ENCODE measurements at places on chromosomes 3 and 15.

DNA sequence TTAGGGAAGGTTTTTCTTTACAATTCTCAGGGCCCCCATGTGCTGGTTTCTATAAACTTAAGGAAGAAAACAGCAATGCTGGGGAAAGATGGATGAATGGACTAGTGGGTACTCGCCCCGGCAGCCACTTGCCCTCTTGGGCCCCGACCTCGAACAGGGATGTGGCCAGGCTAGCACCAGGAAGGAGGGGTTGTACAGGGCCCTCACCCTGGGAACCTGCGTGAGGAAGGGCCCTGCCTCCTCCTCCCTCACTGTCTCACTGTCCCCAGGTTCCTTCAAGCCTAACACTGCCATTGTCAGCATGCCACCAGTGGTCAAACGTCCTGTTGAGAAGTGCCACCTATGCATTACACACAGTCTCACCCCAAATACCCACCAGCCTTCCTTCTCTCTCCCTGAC lies 9.1 kb downstream of the ADAMTS17 start:
- no peak for DNase-seq

GRCh38 chr3:183924956-183925355 lies 40.3 kb upstream of the PARL start:
- DNase-seq: no peak

DNA sequence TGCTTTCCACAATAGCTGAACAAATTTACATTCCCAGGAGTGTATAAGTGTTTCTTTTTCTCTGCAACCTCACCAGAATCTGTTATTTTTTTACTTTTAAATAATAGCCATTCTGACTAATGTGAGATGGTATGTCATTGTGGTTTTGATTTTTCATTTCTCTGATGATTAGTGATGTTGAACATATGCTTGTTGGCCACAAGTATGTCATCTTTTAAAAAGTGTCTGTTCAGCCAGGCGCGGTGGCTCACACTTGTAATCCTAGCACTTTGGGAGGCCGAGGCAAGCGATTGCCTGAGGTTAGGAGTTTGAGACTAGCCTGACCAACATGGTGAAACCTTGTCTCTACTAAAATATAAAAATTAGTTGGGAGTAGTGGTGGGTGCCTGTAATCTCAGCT lies 619.3 kb downstream of the SI start:
- DNase-seq: no peak

GRCh38 chr3:16888785-16889607 lies 4.2 kb downstream of the PLCL2 start:
- no peak for DNase-seq

DNA sequence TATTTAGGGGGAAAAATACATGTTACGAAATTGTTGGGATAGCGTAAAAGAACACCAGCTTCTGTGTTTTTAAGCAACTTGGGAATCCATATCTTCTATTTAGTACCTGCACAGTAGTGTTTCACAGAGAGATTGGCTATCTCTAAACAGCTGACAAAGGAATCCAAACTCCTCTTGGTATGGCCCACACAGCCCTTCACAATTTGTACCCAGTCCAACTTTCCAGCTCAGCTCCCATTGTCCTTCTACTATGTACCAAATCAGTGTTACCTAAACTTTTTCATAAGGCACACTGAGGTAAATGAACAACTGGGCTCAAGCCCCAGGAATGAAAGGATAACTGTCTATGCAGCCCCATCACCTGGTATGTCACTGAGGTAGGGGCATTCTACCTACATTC lies 61.9 kb downstream of the TNIK start:
- no peak for DNase-seq

- DNase-seq: no peak
These were observed 22.2 kb upstream of the ZNF710 start for GRCh38 chr15:89978914-89979313.

GRCh38 chr15:44598892-44599291 lies 61.9 kb downstream of the EIF3J start:
- no peak for DNase-seq

- DNase-seq: no peak
These were observed 593.4 kb upstream of the NR2F2 start for GRCh38 chr15:95737060-95737459.

DNA sequence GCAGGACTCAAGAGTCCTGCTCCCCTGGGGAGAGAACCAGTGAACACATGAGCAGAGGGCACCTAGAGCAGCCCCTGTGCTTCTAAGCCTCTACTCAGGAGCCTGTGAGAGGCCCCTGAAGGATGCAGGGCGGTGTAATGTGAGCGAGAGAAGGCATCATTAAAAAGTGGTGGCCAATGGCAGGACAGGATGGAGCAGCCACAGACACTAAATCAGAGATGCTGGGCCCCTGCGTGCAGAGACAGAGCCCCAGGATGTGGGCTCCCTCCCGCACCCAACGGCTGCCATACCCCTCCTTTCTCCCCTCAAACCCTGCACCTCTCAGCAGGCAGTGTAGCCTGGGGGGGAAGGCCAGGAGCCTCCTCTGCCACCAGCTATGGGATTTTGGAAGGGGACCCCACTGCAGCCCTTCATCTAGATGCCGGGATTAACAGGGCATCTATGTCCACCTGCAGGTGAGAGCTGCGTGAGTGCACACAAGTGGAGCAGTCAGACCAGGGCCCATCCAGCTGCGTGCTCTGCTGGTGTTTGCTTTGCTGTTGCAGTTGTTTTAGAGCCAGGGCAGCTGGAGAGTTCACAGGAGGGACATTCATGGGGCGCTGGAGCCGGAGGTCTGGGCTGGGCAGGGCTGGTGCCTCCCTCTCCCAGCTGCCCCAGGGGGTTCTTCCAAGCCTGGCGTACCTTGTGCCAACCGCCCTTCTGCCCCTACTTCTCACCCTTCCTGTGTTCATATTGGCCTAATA lies 5.1 kb upstream of the IQSEC1 start:
- no peak for DNase-seq

- DNase-seq: no peak
These were observed 19.5 kb upstream of the SPESP1 start for GRCh38 chr15:68910816-68911215.

GRCh38 chr15:59384507-59384906 lies 11.8 kb upstream of the MYO1E start:
- no peak for DNase-seq

- DNase-seq: no peak
These were observed 81.3 kb downstream of the STAC start for GRCh38 chr3:36461597-36461996.

GRCh38 chr3:36846406-36846805 lies 82.1 kb upstream of the DCLK3 start:
- no peak for DNase-seq

DNA sequence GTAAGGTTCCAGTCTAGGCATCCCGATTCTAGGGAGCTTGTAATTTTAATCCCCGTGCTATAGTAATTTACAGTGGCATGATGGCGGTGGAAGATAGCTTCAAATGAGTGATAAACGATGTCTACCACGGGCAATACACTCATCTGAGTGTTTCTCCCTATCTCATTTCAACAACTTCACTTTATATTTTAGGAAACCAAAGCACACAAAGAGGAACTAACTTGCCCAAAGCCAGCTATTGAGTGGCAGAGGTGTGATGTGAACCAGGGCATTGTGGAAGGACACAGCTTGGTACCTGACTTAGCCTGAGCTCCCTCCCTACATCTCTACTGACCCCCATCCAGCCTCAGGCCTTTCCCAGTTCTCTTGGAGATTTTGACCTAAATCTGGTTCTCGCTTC lies 16.9 kb upstream of the FILIP1L start:
- DNase-seq: no peak

DNA sequence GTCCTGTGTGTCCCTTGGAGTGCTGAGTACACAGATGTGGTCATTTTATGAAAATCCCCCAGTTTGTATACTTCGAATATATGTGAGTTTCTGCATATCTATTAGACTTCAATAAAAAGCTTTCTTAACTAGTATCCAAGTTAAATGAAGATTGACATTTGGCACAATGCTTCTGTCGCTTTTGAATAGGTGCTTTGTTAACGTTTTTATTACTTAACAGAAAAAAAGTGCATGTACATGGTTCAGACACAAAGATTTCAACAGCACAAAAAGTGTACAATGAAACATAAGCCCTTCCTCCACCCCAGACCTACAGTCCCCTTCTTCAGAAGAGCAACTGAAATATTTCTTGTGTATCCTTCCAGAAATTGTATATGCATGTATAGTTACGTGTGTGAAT lies 427.4 kb upstream of the PROK2 start:
- DNase-seq: no peak

DNA sequence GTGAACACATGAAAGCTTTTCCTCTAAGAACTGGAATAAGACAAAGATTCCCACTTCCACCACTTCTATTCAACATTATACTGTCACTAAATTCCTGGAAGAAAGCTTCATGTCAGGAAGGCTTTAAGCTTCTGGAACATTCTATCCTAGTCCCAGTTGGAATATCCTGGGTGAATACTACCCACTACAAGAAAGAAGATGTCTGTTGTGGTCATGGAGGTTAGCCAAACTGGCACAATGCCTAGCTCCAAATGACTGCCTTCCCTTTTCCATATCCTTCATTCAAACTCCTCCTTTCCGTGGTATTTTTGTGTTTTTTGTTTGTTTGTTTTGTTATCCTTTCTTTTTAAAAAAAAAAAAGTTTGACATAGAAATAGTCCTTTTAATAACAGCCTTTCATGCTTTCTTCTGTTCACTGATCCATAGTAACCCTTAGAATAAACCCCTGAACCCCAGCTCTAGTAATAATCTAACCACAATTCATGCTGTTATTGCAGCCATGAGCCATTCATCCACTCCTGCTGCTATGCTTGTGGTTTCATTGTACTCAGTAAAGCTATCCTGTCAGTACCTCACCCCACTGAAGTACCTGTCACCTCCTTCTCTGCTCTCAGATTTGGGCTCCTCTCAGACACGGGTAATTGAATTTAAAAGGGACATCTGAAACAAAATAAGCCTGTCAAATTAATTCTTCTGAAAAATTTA lies 447.5 kb downstream of the IGSF11 start:
- no peak for DNase-seq

DNA sequence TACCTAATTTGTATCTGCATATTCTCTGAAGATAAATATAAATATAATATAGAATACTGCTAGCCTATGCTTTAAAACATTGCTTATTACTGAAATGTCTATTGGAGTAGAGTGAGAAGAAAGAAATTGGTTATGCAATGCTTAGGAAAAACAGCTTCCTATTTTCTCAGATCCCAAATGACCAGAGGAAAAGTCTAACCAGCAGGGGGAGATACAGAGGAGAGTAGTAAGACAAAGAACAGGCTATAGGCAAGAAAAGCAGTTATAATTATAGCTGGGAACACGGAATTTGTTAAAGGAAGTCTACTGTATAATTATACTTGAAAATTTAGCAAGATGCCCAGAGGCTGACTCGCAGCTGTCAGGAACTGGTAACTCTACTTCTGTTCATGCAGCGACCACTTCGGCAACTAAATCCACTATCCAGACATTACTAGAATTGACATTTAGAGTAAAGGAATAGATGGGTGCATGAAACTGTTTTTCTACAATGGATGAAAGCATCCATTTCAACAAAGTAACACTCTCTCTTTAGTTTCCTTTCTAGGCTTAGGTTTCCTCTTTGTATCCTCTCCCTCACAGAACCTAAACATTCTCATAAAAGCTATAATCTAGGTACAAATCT lies 97.2 kb downstream of the TBC1D5 start:
- no peak for DNase-seq

DNA sequence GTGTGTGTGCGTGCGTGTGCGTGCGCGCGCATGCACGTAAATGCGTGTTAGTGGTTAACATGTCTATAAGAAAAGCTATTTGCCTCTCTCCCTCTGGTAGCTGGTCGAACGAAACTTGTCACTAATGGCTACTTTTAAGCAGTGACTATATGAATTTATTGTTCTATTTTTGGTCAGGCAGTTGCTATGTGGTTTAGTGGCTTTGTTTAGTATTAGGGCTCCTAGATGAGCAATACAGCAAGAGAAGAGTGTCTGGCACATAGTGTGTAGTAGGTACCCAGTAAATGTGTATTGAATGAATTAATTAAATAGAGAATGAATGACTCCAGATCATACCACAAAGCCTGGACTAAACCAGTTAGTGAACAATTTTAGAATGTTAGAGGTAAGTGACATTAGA lies 171.6 kb downstream of the PPM1L start:
- no peak for DNase-seq

GRCh38 chr15:63797116-63797515 lies 36.6 kb downstream of the HERC1 start:
- DNase-seq: no peak
